CD4-positive, alpha-beta T cell treated with Interferon gamma for 1 hour (primary cell): ENCODE measurements at places on chromosomes 3 and 15.

DNA sequence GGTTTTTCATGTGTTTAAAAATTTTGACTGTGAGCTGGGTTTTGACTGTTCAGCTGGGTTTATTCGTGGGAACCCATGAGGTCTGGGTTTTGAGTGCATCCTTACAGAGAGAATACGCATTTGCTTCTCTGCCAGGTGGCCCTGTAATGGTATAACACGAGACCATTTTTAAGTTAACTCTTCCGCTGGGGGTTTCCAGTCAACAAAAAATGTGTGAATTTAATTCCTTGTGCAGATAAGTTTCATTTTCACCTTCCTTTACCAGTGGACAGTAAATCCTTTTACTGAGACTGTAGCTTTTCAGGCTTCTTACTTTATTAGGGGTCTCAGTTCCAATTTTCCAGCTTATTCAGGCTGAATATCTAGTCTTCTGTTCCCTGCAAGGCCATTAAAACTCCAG lies 149.6 kb downstream of the OPA1 start:
- DNase-seq: no peak

GRCh38 chr3:11282250-11283138 lies 10.3 kb downstream of the ATG7 start:
- no peak for DNase-seq

DNA sequence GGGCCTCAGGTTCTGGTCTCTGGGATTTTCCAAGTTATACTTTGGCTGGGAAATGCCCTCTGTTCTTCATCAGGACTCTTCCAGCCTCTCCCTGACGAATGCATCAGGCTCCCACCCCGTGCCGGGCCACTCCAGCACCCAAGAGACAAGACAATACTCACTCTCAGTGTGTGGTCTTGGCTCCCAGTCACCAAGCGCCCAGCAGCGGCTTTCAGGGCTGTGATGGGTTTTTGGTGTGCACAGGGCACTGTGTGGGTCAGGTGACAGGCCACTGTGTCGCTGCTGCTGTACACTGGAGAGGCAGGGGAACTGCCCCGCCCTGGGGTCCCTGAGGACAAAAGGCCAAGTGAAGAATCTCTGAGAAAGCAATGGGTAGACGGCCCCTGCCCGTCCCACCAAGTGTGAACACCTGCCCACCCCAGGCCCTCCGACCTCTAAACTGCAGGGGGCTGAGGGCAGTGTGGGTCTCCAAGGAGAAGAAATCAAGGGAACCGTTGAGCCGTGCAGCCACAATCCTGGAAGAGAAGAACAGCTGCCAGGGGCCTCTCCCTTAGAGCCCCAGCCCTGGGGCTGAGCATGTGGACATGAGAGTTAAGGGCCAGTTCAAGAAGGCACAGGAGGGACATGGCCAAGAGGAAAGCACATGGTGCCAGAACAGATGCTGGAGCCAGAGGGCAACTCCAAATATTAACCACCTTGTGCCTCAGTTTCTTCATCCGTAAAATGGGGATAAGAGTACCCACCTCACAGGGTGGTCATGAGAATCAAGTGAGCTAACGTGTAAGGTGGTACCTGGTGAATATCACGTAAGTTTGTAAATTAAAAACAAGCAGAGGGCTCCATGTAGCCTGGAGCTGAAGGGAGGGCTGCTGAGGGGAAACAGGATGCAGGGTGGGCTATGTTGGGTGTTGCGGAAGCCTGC lies 34.1 kb downstream of the PTPN23 start:
- no peak for DNase-seq

GRCh38 chr3:127720161-127720823 lies 47.5 kb downstream of the ABTB1 start:
- DNase-seq: no peak

DNA sequence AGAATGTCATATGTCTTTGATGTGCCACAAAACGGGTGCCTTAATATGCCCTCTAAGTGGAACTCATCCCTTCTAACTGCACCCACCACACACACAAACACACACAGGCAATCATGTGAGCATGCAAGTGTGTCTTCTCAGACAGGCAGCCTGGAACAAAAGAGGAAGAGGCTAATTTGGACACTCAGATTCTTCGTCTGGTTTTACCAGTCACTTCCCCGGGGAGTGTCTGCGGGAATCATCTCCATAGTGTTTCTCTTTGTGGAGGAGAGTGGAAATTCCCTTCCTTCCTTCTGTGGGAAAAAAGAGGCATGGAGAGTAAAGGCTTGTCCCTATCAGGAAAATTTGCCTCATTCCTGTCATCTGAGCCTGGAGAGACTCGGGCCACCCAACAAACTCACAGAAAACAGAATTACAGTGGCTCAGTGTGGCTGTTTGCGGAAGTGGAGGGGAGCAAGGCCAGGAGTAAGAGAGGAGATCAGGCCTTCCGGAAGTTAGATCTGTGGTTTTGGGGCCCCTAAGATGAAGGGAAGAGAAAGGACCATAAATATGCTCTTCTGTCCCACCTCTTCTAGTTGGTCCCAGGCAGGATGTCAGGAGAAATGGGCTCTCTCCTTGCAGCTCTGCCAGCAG lies 212.6 kb upstream of the SEMA6D start:
- DNase-seq: no peak

DNA sequence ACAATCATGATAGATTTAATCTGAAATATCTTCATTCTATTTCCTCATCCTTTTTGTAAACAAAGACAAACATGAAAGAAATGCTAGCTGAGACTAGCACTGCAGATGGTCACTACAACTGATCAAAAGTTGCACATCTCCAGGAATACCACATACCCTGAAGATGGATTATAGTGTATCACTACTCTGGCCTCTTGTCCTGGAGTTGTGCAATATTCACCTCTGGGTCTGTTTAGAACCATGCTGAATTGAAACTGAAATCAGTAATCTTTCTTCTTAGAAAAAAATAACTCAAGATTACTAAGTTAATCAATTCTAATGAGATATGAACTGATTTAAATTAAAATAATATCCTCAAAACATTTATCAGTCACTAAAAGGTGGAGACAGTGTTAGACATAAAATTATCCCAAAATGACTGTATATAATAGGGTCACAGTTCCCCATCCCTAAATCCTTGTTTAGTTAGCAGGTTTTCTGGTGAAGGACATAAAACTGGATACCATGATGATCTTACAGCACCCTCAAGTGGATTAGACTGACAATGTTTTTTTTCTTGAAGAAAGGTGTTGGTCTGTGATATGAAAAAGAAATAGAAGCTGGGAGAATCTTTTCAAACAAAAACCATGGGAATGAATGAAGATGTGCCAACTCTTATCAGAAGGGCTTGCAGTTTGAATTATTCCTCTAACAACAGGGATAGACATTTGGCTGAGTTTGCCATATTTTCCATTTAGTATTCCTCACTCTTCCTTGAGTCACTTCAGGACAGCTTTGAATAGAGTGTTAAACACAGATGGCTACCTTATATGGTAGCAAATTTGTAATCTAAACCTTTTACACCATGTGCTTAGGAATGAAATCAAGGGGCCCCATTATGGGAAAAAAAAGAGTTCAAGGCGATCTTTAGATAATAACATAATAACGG lies 7.1 kb upstream of the TTC14 start:
- no peak for DNase-seq

- DNase-seq: no peak
Observed at GRCh38 chr3:79767194-79767904, 449 bp downstream of the ROBO1 start.

DNA sequence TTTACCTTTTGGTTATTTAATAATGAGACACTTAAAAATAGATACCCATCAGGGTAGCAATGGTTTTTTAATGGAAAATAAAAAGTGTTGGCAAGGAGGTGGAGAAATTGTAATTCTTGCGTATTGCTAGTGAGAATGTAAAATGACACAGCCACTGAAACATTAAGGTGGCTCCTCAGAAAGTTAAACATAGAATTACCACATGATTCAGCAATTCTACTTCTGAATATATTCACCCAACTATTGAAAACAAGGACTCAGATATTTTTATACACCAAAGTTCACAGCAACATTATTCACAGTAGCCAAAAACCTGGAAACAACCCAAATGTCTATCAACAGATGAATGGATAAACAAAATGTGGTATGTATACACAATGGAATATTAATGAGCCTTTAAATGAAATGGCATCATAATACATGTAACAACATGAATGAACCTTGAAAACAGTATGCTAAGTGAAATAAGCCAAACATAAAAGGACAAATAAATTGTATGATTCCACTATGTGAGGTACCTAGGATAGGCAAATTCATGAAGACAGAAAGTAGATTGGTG lies 163.5 kb downstream of the IMPG2 start:
- DNase-seq: no peak

- DNase-seq: no peak
Observed at GRCh38 chr3:8734137-8734878, 706 bp downstream of the CAV3 start.

GRCh38 chr3:187098923-187099512 lies 40.3 kb downstream of the RPL39L start:
- no peak for DNase-seq

- DNase-seq: no peak
Observed at GRCh38 chr15:96514607-96515285, 184.2 kb downstream of the NR2F2 start.

DNA sequence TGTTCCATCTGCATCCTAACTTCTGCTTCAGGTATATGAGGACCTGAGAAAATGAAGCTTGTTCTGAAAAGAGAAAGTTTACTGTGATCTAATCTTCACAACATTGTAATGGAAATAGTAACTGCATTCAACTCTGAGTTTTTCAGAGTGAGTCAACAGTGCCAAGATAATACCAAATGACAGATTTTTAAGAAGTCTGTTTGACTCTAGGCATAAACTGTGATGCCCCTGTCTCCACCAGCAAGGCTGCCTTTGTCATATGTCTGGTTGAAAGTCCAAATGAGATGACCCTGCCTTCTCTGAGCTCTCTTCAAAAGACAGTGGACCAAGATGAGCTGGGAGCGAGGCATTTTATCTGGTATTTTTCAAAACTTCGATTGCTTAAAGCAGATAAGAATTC lies 44.8 kb upstream of the B3GNT5 start:
- no peak for DNase-seq
